ENCODE measurements at places on chromosomes 5 and 9. TPM values are rescaled to one million over a fixed set of nuclear protein-coding genes. Genes with fewer than 3 reads are reported as not detected.

GRCh38 chr5:34680896-34681295 lies 24.8 kb downstream of the RAI14 start:
- H3K4me3 ChIP-seq = no peak overlapping the region
- H3K4me1 ChIP-seq = peaks cover 92% of the 10 kb centered on the region
- peak overlapping the region; percentile 47 for H3K27ac ChIP-seq

- H3K4me1 ChIP-seq = peaks cover 21% of the 10 kb centered on the region
- no peak for DNase-seq
- H3K4me3 ChIP-seq = no peak overlapping the region
- H3K36me3 ChIP-seq = no peaks in the 10 kb centered on the region
- peaks cover 5% of the 10 kb centered on the region for H3K27me3 ChIP-seq
Observed at GRCh38 chr5:67400752-67401151, 204.2 kb upstream of the CD180 start.

DNA sequence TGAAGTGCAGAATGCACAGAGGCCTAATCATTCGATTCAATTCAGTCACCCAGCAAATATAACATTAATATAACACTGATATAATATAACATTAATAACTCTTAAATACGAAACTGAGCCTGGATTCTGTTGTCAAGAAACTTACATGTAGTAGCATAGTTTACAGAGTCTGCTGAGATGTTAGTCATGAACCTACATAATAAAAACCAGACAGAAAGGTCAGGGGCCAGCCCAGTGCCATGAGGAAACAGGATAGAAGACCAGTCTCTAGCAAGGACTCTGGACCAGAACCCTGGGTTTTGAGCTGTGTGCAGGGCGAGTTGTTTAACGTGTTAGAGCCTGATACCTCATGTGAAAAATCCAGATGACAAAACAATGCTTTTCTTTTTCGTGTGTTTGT lies 234.7 kb downstream of the NR2F1-AS1 start:
- no peaks in the 10 kb centered on the region for H3K36me3 ChIP-seq
- DNase-seq = no peak
- peaks cover 21% of the 10 kb centered on the region for H3K4me1 ChIP-seq

DNA sequence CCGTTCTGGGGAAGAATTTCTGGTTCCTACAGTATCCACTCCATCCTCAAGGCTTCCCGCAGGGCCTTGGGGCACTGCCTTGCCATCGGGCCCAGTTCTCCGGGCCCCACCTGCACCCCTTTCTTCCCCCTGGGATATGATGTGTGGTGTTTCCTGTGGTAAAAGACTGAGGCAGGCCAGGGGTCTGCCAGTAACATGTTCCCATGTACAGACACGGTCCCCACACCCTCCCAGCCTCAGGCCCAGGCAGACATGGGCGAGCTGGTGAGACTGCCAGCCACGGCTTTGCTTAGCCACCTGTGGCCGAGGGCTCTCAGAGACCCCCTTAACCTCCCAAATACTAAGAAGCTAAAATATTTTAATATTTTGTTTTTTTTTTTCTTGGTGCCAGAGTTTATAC lies 46.0 kb downstream of the NDST1 start:
- no peaks in the 10 kb centered on the region for H3K4me1 ChIP-seq
- peaks cover 14% of the 10 kb centered on the region for H3K27me3 ChIP-seq
- no peak for DNase-seq
- H3K4me3 ChIP-seq = no peak overlapping the region
- H3K27ac ChIP-seq = no peak overlapping the region

QRFP gene
- total RNA-seq = not detected

- H3K36me3 ChIP-seq = no peaks in the 10 kb centered on the region
- H3K4me1 ChIP-seq = peaks cover 74% of the 10 kb centered on the region
- DNase-seq = peak; percentile 40
- peaks cover 4% of the 10 kb centered on the region for H3K27me3 ChIP-seq
- H3K27ac ChIP-seq = peak overlapping the region; percentile 73
Observed at GRCh38 chr5:78508186-78508765, 140.3 kb downstream of the LHFPL2 start.

GRCh38 chr5:119583684-119584083 lies 45.7 kb upstream of the FAM170A start:
- H3K4me1 ChIP-seq = no peaks in the 10 kb centered on the region
- H3K27me3 ChIP-seq = peaks cover 3% of the 10 kb centered on the region
- peak; percentile 8 for DNase-seq

DNA sequence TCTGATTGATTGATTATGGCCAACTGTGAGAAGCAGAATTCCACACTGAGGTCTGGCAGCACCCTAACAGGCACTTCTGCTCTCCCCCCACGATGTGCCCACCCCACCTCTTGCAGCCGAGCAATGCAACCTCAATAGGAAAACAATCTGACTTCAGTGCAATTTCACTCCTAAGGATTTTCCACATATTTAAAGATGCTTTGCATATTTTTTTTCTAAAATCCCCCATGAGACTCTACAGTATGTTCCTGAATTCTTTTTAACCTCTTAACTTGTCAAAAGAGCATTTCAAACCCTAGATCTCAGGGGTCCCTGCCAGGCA lies 243.1 kb downstream of the AUH start:
- peaks cover 22% of the 10 kb centered on the region for H3K36me3 ChIP-seq
- no peak for DNase-seq
- H3K4me1 ChIP-seq = peaks cover 50% of the 10 kb centered on the region
- peak overlapping the region; percentile 85 for H3K4me3 ChIP-seq

C8G gene
- not detected for total RNA-seq

DNA sequence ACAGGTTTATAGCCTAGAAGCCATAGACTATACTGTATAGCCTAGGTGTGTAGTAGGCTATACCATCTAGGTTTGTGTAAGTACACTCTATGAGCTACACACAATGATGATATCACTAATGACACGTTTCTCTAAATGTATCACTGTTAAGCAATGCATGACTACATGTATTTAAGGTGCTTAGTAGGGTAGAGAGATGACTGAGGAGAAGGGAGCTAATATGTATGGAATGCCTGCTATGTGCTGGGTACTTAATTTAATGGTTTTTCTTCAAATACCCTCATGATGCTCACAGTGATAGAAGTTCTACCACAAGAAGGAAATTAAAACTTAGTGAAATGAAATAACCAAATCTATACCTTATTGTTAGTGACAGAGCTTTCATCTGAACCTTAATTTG lies 1785.5 kb downstream of the EFNA5 start:
- DNase-seq = no peak
- no peaks in the 10 kb centered on the region for H3K27me3 ChIP-seq
- H3K36me3 ChIP-seq = no peaks in the 10 kb centered on the region
- no peaks in the 10 kb centered on the region for H3K4me1 ChIP-seq

DNA sequence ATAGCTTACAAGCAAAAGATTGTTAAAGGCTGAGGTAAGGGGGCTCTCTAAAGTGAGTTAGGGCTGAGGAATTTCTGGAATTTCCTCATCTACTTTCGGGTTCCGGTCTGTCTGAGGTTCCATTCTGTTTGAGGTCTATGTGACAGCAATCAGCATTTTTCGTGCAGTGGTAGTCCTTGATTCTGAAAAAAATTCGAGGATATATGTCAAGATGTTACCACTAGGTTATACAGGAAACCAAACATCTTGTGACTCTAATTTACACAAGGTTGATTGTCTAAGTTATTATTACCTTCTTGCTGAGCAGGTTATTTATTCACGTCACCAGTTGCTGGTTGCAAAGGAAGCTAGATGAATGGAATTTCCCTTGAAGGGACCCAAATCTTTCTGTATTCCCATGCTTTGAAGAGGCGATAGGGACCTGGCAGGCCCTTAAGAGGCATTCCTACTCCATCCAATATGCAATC lies 35.2 kb downstream of the RLN2 start:
- no peaks in the 10 kb centered on the region for H3K36me3 ChIP-seq
- DNase-seq = peak; percentile 20
- no peaks in the 10 kb centered on the region for H3K27me3 ChIP-seq

- peak overlapping the region; percentile 76 for H3K4me3 ChIP-seq
- no peaks in the 10 kb centered on the region for H3K27me3 ChIP-seq
- peak overlapping the region; percentile 88 for H3K27ac ChIP-seq
- H3K36me3 ChIP-seq = peaks cover 10% of the 10 kb centered on the region
Observed at GRCh38 chr5:33855396-33855795, 36.4 kb downstream of the ADAMTS12 start.

DNA sequence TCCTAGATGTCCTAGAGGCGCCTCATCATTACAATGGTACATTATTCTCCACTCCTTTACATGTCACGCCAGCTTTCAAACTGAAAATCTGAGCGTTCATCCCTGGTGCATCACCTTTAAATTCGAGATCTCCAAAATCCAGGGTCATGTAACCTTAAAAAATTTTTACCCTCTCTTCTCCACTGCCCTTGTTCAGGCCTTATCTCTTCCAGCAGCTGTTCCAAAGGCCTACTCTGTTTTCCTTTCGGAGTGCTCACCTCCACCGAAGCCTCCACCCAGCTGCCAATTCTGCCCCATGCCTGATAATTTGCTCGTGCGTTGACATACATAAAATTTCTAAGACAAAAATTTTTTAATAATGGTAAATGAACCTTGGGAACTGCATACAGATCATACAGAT lies 950 bp upstream of the MSH3 start:
- H3K27me3 ChIP-seq = no peaks in the 10 kb centered on the region
- DNase-seq = no peak
- H3K4me3 ChIP-seq = peak overlapping the region; percentile 97
- H3K27ac ChIP-seq = peak overlapping the region; percentile 60
- H3K4me1 ChIP-seq = peaks cover 30% of the 10 kb centered on the region

- H3K27me3 ChIP-seq = peaks cover 3% of the 10 kb centered on the region
- no peak overlapping the region for H3K27ac ChIP-seq
- no peaks in the 10 kb centered on the region for H3K4me1 ChIP-seq
Observed at GRCh38 chr5:66841264-66841663, 245.1 kb downstream of the MAST4 start.

GRCh38 chr5:132479111-132479951 lies 11.2 kb downstream of the IRF1 start:
- no peak for DNase-seq
- no peaks in the 10 kb centered on the region for H3K27me3 ChIP-seq
- H3K27ac ChIP-seq = no peak overlapping the region

- peak overlapping the region; percentile 98 for H3K27ac ChIP-seq
- DNase-seq = peak; percentile 96
- H3K27me3 ChIP-seq = peaks cover 16% of the 10 kb centered on the region
- H3K4me1 ChIP-seq = peaks cover 27% of the 10 kb centered on the region
Observed at GRCh38 chr5:177389241-177390169, 5.3 kb downstream of the SLC34A1 start.

DNA sequence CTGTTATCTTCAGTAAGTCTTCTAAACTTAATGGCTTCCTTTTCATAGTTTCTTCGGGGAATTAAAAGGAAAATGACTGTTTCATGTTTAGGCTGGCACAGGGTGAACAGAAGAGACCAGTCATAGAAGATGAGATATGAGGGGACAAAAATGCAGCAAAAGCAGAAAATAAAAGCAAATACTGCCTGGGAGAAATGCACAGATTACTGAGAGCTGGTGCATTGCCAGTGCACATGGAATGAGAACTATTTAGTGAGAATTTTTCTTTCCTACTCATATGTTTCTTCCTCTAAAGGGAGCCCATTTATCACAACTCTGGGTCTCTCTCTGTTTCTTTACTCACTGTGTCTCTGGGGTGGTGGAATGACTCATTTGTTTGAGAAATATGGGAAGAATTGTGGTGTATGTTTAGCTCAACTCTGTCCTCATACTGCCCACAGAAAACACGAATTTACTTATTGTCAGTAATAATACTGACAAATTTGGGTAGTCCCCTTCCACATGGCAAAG lies 25.9 kb upstream of the ANKRD55 start:
- no peak overlapping the region for H3K27ac ChIP-seq
- H3K4me1 ChIP-seq = peaks cover under 1% of the 10 kb centered on the region
- peak; percentile 95 for DNase-seq
- H3K4me3 ChIP-seq = no peak overlapping the region
- no peaks in the 10 kb centered on the region for H3K36me3 ChIP-seq

DNA sequence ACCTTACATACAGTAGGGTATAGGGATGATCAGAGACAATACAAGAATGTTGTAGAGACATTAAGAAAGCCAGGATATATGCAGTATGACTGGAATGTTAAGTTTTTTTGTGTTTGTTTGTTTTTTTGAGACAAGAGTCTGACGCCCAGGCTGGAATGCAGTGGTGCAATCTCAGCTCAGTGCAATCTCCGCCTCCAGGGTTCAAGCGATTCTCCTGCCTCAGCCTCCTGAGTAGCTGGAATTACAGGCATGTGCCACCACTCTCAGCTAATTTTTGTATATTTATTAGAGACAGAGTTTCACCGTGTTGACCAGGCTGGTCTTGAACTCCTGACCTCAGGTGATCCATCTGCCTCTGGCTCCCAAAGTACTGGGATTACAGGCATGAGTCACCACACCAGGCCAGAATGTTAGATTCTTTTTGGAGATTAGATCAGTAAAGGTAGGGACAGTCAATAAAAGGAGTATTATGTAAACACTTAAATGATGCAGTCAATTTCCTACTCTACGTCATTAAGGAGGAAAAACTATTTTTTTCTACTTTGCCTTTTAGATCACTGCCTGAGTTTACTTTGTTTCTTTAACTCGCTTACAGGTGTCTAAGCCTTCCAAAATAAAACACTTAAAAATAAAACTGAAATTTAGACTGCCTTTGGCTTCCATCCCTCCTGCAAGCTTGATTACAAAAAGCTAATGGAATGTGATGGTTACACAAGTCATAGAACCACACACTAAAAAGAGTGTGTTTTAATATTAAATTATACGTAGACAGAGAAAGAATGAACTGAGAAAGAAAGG lies 6.8 kb upstream of the HNRNPA0 start:
- no peaks in the 10 kb centered on the region for H3K36me3 ChIP-seq
- no peak overlapping the region for H3K4me3 ChIP-seq
- H3K4me1 ChIP-seq = peaks cover 20% of the 10 kb centered on the region
- peaks cover 15% of the 10 kb centered on the region for H3K27me3 ChIP-seq

GRCh38 chr9:104960662-104961061 lies 32.7 kb upstream of the ABCA1 start:
- H3K27me3 ChIP-seq = peaks cover 5% of the 10 kb centered on the region
- DNase-seq = no peak
- peaks cover 15% of the 10 kb centered on the region for H3K4me1 ChIP-seq
- no peak overlapping the region for H3K4me3 ChIP-seq
- no peak overlapping the region for H3K27ac ChIP-seq

DNA sequence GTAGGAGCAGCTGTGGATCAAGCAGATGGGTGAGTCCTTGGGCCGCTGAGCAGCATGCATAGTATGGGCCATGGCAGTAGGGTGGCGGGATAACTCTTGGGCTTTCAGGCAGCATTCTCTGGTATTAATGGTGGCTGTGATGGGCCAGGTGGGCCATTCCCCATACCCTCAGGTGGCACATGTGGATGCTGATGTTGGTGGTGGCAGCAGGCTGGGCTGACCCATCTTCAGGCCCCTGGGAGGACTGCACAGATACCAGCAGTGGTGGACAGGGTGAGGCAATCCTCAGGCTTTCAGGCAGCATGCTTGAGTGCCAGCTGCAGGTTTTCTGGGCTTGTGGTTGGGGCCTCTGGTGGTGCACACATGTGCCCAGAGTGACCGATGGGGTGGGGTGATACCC lies 27.1 kb upstream of the C6 start:
- no peak for DNase-seq
- H3K27ac ChIP-seq = no peak overlapping the region
- H3K27me3 ChIP-seq = peaks cover 3% of the 10 kb centered on the region
- H3K4me1 ChIP-seq = no peaks in the 10 kb centered on the region

- H3K27me3 ChIP-seq = no peaks in the 10 kb centered on the region
- DNase-seq = no peak
- no peaks in the 10 kb centered on the region for H3K4me1 ChIP-seq
- H3K4me3 ChIP-seq = no peak overlapping the region
Observed at GRCh38 chr9:17476401-17476800, 102.5 kb upstream of the SH3GL2 start.

GRCh38 chr9:135890190-135891026 lies 16.9 kb downstream of the CAMSAP1 start:
- H3K27ac ChIP-seq = no peak overlapping the region
- peaks cover 8% of the 10 kb centered on the region for H3K36me3 ChIP-seq
- H3K4me3 ChIP-seq = no peak overlapping the region
- peaks cover 46% of the 10 kb centered on the region for H3K4me1 ChIP-seq

- H3K27ac ChIP-seq = no peak overlapping the region
- no peak for DNase-seq
- H3K27me3 ChIP-seq = no peaks in the 10 kb centered on the region
- peaks cover 23% of the 10 kb centered on the region for H3K4me1 ChIP-seq
- H3K4me3 ChIP-seq = no peak overlapping the region
- H3K36me3 ChIP-seq = no peaks in the 10 kb centered on the region
Observed at GRCh38 chr5:32331217-32331934, 18.6 kb upstream of the MTMR12 start.
